ENCODE measurements at places on chromosomes 7 and 10.

- DNase-seq, result no peak
These were observed 716 bp downstream of the SMARCD3 start for GRCh38 chr7:151247611-151248345.

GRCh38 chr10:51384971-51385370, 310.7 kb downstream of the PRKG1 start:
- no peak for DNase-seq

GRCh38 chr10:109062371-109062770, 860.9 kb downstream of the XPNPEP1 start:
- DNase-seq, result no peak

- no peak for DNase-seq
These were observed 150.3 kb downstream of the PLXNA4 start for GRCh38 chr7:132425942-132426341.

DNA sequence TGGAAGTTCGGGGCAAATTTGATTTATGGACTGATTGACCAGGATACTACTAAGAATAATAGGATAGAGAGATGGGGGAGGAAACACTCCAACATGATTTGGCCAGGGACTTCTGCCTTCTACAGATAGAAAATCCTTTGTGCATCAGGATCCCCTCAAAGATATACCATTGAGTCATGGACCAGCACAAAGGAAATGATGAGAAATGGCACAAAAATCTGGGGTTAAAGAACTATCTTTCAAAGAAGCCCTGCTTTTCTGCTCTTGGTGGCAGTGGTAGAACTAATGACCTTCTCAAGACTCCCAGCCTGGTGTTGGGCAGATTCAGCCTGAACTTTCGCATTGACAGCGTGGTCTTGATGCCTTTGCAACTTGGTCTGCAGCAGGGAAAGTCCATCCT, 27.6 kb upstream of the LAMB1 start:
- no peak for DNase-seq

- DNase-seq, result no peak
These were observed 52.3 kb downstream of the GLRX3 start for GRCh38 chr10:130188195-130189175.

DNA sequence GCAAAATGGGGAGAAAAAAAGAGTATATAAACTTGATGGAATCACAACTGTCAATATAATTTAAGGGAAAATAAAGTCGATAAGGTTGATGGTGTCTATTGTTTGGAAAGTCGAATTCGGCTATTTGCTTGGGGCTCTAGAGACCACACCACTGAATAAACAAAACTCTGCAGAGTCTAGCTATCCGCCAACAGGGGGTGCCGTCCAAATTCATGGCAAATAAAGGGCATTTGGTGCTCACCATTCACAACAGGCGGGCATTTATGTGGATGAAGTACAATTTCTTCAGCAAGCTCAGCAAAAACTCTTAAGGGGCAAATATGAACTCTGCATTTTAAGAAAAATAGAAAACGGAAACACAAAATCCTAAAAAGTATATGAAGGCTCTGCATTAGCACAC, 23.3 kb downstream of the CD36 start:
- DNase-seq, result no peak

- DNase-seq, result no peak
These were observed 554.0 kb downstream of the MDFIC start for GRCh38 chr7:115475761-115476385.

- DNase-seq, result no peak
These were observed at the start of gene MSS51 for GRCh38 chr10:73433538-73433867. Gene MSS51 (minus strand): TSS chr10:73433561. CDS start chr10:73428284, 5,277 bp downstream.

- DNase-seq, result no peak
These were observed 270.5 kb upstream of the PLPP4 start for GRCh38 chr10:120186506-120186905.

GRCh38 chr7:132183781-132184380, 392.4 kb downstream of the PLXNA4 start:
- DNase-seq, result no peak

- no peak for DNase-seq
These were observed 117.4 kb downstream of the ZNF365 start for GRCh38 chr10:62491597-62491996.

- DNase-seq, result no peak
These were observed 2.3 kb downstream of the MYL10 start for GRCh38 chr7:101626758-101627157.

DNA sequence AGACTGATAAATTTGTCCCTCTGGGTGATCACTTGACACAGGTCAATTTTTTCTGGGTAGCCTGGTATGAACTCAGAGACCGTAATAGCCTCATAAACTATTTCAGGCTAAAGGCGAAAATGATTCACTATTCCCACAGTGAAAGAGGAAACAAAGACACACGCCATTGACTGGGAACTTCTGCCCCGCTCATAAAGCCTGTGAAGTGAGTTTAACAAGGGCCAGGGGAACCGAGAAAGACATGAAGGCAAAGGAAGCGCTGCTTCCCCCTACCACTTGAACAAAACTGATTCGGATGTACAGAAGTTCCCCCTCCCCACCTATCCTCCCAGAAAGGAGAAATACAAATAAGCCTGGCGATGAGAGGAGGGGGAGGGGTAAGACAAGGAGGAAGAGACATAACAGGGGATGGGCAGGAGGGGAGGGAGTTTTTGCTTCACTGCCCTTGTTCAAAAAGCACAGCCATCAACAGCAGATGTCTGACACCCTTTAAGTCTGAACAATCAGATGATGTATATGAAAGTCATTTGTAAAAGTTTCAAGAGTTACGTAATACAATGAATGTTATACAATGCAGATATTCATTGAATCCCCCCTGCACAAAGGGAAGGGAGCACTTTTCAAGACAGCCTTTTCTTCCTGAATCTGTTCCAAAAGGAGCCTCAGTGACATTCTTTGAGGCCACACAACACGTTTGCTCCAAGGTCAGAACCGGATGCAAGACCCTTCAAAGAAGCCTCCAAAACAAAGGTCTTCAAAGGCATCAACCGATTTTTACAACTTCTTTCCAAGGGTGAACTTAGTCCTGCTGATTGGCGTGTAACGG, 734 bp downstream of the ABCB4 start:
- DNase-seq, result no peak

GRCh38 chr7:149822353-149822943, 15.7 kb upstream of the ZNF862 start:
- DNase-seq, result no peak

DNA sequence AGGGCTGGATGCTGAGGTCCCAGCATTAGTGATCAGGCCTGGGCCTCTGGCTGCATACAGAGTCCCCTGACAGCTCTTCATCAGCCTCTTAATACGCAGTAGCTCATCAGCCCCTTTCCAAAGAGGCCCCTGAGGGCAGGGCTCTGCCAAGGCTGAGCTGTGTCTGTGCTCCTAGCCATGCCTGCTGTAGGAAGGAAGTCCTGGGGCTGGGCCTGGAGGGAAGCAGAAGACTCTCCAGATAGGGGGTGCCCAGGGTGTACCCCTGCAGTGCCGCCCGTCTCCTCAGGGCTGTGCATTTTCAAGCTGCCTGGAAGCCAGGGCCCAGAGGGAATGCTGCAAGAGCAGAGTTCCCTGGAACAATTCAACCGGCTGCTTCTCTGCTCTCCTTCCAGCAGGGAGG, 7.3 kb upstream of the RET start:
- DNase-seq, result no peak

- DNase-seq, result no peak
These were observed 152.4 kb downstream of the DGKI start for GRCh38 chr7:137694405-137694804.

DNA sequence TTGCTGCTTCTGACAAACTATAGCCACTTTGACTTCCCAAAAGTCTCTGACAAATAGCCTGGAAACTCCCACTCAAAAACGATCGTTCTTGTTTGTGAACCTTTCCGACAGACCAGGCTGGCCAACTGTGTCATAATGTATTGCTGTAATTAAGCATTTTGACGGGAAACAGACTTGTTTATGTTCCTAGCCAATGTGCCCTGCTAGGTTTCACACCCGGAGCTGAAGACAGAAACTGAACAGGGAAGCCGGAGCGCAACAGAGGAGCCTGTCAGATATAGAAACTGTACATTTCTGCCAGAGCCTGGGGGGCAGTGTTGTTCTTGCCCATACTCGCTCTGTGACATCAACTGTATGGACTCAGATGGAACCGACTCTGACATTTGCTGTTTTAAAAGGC, 55.3 kb upstream of the C7orf33 start:
- no peak for DNase-seq

DNA sequence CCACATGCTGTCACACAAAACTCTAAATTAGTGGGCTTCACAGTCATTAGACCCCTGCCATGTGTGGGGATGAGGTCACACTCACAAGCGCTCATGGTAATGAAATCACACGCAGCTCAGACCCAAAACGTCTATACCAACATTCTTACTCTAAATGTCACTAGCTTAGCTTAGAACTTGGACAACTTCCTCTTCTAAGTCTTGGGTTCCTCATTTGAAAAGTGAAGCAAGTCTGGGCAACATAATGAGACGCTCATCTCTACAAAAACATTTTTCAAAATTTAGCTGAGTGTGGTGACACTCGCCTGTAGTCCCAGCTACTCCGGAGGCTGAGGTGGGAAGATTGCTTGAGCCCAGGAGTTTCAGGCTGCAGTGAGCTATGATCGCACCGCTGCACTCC, 92.7 kb upstream of the MACROH2A2 start:
- no peak for DNase-seq

DNA sequence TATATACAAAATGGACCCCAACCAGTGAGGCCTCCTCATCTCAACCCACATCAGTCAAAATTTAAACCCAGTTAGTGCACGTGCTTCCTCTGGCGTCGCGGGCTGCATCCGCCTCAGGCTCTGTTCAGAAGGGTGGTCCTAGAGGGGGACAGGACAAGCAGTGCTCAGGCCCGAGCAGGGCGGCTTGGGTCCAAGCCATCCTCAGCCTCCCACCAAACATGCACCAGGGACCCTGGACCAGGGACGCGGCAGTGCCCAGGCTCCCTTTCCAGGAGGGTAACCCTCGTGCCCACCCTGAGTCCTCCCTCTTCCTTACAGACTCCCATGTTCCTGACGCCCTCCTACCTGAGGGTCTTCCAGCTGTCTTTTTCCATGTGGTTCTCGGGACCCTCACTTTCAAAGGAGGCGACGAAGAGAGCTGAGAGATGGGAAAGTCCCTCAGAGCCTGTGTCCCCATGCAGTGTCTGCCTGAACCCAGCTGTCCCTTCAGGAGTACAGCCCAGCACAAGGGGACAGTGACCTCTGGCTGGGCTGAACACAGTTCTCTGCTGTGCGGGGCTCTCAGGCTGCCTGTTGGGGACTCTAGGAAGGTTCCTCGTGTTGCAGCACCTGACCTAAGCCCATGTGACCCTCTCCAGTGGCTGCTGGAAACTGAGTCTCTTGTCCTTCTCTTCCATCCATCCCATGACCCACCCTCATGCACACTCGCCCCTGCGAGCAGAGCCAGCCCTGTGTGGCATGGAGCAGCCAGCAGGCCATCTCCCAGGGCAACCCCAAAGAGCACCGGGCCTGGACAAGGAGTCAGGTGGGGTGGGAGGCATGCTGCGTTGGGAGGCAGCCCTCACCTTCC, 58.1 kb downstream of the CSGALNACT2 start:
- DNase-seq, result no peak
